ENCODE measurements at places on chromosomes 1 and 21.

DNA sequence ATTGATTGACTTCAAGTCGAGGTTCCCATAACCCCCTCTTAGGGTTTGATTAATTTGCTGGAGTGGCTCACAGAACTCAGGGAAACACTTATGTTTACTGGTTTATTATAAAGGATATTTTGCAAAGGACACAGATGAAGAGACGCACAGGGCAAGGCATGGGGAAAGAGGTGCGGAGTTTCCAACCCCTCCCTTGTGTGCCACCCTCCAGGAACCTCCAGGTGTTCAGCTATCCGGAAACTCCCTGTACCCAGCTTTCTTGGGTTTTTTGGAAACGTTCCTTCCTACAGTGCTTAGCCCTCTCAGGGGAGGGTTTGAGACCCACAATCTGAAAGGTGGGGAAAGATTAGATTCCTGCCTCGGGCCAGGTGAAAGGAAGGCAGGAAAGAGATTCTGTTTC is 48.2 kb downstream of the UCK2 start:
- DNase-seq, result no peak

GRCh38 chr1:20250340-20250989 is 40.2 kb upstream of the VWA5B1 start:
- DNase-seq, result no peak

DNA sequence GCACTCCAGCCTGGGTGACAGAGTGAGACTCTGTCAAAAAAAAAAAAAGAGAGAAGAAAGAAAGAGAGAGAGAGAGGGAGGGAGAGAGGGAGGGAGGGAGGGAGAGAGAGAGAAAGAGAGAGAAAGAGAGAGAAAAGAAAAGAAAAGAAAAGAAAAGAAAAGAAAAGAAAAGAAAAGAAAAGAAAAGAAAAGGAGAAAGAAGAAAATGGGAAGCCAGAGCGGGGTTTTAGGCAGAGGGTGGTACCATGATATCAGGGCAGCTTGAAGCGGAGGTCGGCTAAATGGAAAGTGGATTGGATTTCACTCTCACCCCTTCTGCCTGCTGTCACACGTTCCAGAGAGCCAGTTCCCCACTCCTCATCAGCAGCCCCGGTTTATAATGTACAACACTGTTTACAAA is 1.9 kb downstream of the TMCO4 start:
- no peak for DNase-seq

- DNase-seq, result no peak
Observed at GRCh38 chr1:159081626-159082025, 5.1 kb upstream of the AIM2 start.

DNA sequence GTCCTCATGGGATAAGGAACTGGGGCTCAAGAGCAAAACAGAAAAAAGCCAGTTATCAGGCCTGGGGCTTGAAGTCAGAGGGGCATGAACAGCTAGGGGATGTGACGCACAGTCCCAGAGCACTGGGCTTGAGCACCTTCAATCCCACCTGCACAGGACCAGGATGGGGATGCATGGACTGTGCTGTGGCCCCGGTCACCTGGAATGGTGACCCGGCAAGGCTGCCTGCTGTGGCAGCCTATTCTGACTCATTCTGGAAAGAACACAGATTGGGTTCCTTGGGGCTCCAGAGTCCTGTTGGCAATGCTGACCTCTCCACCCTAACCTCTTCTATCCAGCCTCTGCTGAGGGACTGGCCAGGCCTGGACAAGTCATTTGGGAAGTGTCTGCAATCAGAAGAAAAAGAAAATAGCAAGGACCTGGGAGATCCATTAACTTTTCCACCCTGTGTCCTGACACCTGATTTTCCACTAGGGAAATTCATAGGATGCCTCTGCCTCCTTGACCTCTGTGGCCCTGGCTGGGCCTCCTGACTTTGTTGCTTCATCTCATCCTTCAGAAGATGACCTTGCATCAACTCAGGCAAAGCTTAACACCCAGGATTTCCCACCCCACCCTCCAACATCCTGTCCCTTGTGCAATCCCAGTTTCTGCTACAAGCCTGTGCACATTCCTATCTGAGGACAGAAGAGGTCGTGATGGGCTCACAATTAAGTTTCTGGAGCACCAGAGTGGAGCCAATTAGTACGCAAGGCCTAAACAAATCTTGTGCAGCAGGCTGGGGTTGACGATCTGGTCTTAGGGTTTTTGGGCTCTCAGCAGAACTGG is 17.9 kb upstream of the FMOD start:
- DNase-seq, result no peak

- DNase-seq, result no peak
Observed at GRCh38 chr1:89896105-89896942, 75.5 kb downstream of the LRRC8D start.

- DNase-seq, result no peak
Observed at GRCh38 chr1:159826441-159827101, at the start of gene SLAMF8. Gene SLAMF8 (plus strand): TSS chr1:159826873. CDS start chr1:159826899, 26 bp downstream.
